A549 treated with RU486 at 1 μM for 4 hours (cell line): ENCODE measurements at places on chromosomes 4 and X. TPM values are rescaled to one million over a fixed set of nuclear protein-coding genes. Genes with fewer than 3 reads are reported as not detected.

The GJB1 gene
- total RNA-seq = 0.19 TPM in 1 of 5 replicates, not detected in the others

The TRIML2 gene
- 58.0 to 89.4 TPM (median 61.4 TPM) in 5 replicates for total RNA-seq

The RTL3 gene
- total RNA-seq = 0.05 to 0.07 TPM (median 0.06 TPM) in 3 of 5 replicates, not detected in the others

The STBD1 gene
- total RNA-seq = 6.0 to 8.6 TPM (median 8.6 TPM) in 5 replicates

The EVC2 gene
- total RNA-seq = 2.1 to 2.6 TPM (median 2.3 TPM) in 5 replicates

The EIF1AX gene
- 81.9 to 116 TPM (median 106 TPM) in 5 replicates for total RNA-seq

The BEX3 gene
- 189 to 260 TPM (median 254 TPM) in 5 replicates for total RNA-seq

The CHST7 gene
- 12.6 to 21.9 TPM (median 20.7 TPM) in 5 replicates for total RNA-seq

The MID2 gene
- total RNA-seq = 6.1 to 10.6 TPM (median 6.7 TPM) in 5 replicates

The AWAT2 gene
- total RNA-seq = not detected in 5 replicates

The SEL1L3 gene
- total RNA-seq = 23.4 to 25.2 TPM (median 24.9 TPM) in 5 replicates

The FATE1 gene
- not detected in 5 replicates for total RNA-seq

The GAGE12H gene
- total RNA-seq = not detected in 5 replicates

The MAGEB10 gene
- total RNA-seq = not detected in 5 replicates

The FSTL5 gene
- 0.06 TPM in 1 of 5 replicates, not detected in the others for total RNA-seq

The SHOX gene
- not detected in 5 replicates for total RNA-seq

The TMPRSS11E gene
- total RNA-seq = not detected in 5 replicates

The STATH gene
- total RNA-seq = not detected in 5 replicates

The KCTD8 gene
- not detected in 5 replicates for total RNA-seq

The MTMR8 gene
- 0.38 to 1.2 TPM (median 0.76 TPM) in 5 replicates for total RNA-seq

The HSFX2 gene
- total RNA-seq = 0.13 to 0.55 TPM in 2 of 5 replicates, not detected in the others

The PCDH11X gene
- 0.04 TPM in 1 of 5 replicates, not detected in the others for total RNA-seq

The LANCL3 gene
- not detected in 5 replicates for total RNA-seq

The HERC6 gene
- 2.7 to 4.1 TPM (median 3.2 TPM) in 5 replicates for total RNA-seq

The PASD1 gene
- total RNA-seq = not detected in 5 replicates

The EMCN gene
- not detected in 5 replicates for total RNA-seq

The PARM1 gene
- 0.62 to 0.77 TPM (median 0.65 TPM) in 5 replicates for total RNA-seq

The RIPPLY1 gene
- total RNA-seq = 0.10 to 0.30 TPM (median 0.19 TPM) in 3 of 5 replicates, not detected in the others

The CLGN gene
- 3.8 to 7.0 TPM (median 5.6 TPM) in 5 replicates for total RNA-seq

The NKX1-1 gene
- total RNA-seq = not detected in 5 replicates

The LONRF3 gene
- 3.5 to 4.3 TPM (median 3.9 TPM) in 5 replicates for total RNA-seq
